Stimulated activated CD8-positive, alpha-beta memory T cell treated with anti-CD3 and anti-CD28 coated beads, Interleukin-4, amount 100 ng/mL, for 1 hour (primary cell): ENCODE measurements at places on chromosomes 6 and 20.

- DNase-seq = no peak
These were observed 12.9 kb downstream of the SLC17A9 start for GRCh38 chr20:62965363-62965771.

GRCh38 chr20:36613974-36614373 lies 8.4 kb downstream of the RAB5IF start:
- no peak for DNase-seq

DNA sequence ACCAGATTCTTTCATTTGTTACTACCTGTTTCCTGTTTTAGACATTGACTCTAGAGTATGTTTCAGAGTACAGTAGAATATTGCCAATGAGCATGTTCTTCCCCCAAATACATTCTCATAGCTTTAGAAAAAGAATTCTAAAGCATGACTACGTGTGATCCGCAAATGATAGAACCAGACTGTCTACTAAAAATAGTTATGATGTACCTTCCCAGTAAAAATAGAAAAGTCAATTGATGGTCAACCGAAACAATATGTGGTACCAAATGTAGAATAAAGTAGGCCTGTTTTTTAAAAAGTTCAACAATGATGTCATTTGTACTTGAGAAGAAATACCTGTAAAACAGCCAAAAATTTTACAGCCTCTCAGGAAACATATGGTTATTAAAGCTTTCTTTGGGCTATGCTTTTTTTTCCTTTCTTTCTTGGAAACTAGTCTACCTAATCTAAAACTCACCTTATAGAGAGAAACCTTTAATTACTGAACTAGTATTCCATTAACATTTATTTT lies 130.1 kb upstream of the MTHFD1L start:
- DNase-seq = no peak

- no peak for DNase-seq
These were observed 77.0 kb downstream of the FOXA2 start for GRCh38 chr20:22507240-22507961.

- no peak for DNase-seq
These were observed 30.9 kb upstream of the TULP1 start for GRCh38 chr6:35543459-35544193.

- DNase-seq = no peak
These were observed 17.1 kb downstream of the IFNGR1 start for GRCh38 chr6:137202078-137202477.

DNA sequence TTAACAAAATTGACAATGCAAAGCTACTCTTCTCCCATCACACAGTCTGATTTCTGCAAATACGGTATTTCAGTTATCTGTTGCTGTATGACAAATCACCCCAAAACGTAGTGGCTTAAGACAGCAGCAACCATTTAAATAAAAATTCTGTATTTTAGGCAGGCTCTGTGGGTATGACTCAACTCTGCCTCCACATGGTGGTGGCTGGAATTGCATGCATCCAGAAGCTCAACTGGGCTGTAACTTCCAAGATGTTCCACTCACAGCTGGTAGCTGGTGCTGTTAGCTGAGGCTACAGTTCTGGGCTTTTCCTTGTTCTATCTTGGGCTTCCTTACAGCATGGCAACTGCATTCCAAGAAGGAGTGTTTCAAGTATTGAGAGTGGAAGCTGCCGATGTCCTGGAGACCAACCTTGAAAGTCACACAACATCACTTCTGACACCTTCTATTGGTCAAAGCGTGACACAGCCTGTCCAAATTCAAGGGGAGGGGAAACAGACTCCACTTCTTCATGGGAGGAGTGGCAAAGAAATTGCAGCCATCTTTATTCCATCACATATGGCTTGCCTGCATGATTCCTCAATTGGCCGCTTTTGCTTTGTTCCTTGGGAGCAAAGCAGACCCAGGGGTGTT lies 39.7 kb upstream of the TULP1 start:
- peak; percentile 5 for DNase-seq

DNA sequence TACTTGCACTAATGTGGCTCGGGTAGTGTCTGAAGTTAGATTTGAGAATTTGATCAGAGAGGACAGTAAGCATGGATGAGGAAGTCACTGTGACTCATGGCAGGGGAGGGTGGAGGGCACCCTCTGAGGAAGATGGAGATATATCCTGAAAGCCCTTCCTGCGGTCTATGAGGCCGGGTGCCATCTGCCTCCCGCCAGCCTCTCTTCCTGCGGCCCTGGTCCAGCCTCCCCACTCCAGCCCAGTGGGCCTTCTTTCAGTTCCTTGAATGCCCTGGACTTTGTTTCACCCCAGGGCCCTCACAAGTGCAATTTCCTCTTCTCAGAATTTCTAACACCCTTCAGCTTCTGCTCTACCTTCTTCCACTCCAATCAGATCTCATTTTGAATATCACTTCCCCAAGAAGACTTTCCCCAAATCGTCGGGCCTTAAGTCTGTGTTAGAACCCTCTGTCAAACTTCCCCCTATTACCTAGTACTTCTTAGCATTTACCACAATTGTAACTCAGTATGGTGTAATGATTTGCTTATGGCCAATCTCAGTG lies 20.2 kb upstream of the TNFAIP3 start:
- no peak for DNase-seq

GRCh38 chr6:128271011-128271410 lies 249.4 kb downstream of the PTPRK start:
- no peak for DNase-seq

DNA sequence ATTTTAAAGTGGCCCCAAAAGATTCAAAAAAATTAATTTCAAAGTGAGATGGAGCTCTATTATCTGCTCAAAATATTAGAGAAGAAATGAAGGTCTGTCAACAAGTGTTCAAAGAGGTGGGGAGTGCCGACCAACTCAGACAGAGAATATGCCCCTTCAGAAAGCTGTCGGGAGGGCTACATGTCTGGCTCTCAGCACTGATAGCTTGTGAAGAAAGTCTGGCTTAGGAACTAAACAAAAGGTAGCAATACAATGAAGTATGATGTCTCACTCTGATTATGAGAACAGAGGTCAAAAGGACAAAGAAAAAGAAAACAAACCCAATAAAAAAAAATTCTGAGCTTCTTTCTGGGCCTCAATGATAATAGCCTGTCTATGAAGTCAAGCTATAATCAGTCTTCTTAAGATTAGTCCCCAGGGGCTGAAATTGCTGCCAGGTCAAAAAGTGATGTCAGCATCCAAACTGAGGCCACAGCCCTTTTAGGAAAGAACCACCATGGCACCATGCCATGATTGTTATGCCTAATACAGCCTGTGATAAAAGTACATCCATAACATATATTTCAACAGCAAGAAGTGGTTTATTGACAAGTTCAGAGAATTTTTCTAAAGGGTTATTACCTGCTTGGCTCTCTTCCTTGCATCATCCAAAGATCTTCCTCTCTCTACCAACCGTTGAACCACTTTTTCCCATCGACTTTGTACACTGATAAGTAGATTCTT lies 150.9 kb downstream of the DST start:
- DNase-seq = no peak

DNA sequence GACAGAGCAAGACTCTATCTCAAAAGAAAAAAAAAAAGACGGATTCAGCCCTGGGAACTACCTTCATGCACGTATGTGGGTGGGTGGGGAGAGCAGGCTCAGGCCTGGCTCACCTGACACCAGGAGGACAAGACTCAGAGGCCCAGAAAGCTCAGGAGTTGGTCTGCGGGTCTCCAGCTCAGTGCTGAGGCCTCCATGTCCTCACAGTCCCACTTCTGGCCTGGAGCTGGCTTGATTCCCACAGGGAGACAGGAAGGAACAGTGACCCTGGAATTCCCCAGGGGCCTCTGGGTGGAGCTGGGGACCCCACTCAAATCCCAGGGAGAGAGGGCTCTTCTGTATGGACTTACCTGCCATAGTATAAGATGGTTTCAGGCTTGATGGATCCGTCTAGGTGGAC lies 15.6 kb downstream of the ADA start:
- DNase-seq = no peak

GRCh38 chr20:32649697-32650400 lies 23.9 kb downstream of the C20orf203 start:
- no peak for DNase-seq

GRCh38 chr6:114075777-114076176 lies 104.8 kb upstream of the HDAC2 start:
- DNase-seq = no peak

- DNase-seq = no peak
These were observed 8.1 kb downstream of the RANBP9 start for GRCh38 chr6:13703496-13703895.

DNA sequence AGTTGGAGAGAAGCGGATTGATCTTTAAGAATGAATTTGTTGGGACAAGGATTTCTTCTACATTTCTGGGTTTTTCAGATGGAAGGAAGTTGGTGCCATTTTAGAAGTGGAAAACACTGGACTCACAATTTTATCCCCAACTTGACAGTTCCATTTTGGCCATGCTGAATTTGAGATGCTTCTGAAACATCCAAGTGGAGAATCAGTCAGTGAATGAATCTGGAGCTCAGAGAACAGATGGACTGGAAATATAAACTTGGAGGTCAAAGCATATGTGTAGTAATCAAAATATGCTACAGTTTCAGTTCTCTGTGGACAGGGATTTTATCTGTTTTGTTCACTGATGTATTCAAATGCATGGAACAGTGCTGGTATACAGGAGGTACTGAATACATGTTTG lies 89.9 kb downstream of the KCNQ5 start:
- no peak for DNase-seq

DNA sequence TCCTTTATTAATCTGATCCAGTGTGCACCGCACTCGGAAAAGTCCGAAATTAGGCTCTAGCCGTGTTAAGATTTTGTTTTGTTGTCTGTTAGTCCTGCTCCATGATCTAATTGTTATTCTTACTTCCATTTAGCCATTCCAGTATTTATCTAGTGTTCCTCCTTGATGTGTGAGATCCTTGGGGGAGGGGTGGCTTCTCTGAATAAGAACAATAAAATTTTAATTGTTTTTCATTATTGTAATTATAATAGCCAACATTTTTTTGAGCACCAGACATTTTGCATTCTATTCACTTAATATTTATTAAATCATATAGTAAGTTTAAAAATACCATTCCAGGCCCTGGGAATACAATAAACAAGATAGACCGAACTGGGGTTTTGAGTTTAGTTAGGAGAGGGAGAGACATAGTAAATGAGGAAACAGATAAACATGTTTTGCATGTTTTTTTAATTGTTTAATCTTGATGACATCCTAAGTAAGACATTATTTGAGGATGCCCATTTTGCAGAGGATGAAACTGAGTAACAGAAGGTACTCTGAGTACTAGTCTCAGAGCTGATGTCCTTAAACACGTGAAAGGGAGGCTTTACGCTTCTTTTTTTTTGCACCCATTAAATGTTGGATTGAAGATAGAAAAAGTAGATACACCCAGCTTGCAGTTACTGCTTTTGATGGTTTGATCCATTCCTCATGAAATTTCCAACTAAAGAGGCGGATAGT lies 1.2 kb downstream of the CBFA2T2 start:
- DNase-seq = no peak

GRCh38 chr6:10412461-10413261 lies 2.2 kb downstream of the TFAP2A start:
- no peak for DNase-seq

DNA sequence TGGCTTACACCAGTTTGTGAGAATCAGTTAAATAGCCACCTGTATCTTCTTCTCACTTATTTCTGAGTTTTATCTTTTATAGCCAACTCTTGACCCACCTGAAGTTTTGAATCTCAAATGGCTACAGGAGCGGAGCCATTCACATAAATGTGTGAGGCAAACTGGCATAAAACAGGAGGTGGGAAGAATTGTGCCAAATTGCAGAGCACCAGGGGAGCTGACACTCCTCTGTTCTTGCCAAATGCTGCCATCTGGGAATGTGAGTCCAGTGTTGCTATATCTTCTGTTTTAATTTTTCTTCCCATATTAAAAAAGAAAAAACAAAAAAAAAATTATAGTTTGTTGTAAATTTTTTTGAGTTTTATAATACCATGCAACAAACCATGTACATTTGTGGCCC lies 17.0 kb upstream of the RNF146 start:
- no peak for DNase-seq

DNA sequence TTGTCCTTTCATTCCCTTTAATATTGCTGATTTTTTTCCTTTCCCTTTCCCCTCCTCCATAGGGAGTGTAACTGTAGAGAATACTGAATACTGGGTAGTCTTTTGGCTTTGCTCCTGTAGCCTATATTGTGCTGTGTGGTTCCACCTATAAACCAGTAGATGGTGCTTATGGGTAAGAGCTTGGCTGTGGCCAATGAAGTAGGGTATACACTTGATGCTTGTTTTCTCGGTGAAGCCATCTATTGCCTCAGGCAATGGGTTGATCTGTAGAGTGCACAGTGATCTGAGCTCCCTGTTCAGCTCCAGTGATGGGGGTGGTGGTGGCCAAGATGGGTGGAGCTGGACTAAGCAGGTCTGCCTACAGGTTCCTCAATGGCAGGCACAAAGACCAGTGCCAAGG lies 203.3 kb upstream of the IMPG1 start:
- no peak for DNase-seq

DNA sequence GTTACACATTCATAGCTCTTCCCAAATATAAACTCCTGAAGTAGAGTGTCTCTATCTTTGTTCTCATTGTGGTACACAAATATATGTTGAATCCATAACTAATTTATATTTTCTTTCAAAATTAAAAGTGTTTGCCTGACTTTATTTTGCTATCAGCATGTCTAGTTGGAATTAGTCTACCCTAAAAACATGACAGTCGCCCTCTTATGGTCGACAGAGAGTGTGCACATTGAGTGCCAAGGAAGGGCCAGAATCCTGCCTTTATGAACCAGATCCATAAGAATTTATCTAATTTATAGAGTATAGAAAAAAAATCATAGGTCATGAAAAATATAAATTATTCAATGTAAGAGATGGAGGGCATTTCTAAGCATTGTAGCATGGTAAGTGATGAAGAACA lies 12.3 kb upstream of the DEFB112 start:
- no peak for DNase-seq

- DNase-seq = no peak
These were observed 14.0 kb downstream of the MUCL3 start for GRCh38 chr6:30954631-30955366.

DNA sequence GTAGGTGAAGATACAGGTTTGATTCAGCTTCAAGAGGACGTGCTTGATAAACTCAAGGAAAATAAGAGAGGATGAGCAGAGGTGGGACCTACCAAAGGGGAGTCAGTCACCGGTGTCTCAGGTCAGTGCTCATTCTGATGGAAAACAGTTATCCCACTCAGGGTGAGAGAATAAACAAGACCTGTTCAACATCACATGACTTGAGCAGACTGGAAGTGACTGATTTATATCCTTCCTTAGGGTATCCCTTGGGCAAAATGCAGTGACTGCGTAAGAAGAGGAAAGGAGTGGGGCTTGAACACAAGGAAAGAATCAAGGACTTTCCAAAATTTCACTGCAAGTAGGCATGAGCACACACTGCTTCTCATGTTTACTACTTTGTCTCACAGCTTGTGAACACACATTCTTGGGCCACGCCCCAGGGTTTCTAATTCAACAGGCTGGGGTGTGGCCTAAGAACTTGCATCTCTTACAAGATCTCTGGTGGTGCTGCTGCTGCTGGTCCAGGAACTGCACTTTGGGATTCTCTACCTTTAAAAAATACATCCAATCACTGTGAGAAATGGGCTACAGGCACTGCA lies 11.6 kb downstream of the CST3 start:
- no peak for DNase-seq

- no peak for DNase-seq
These were observed 256.5 kb upstream of the PRND start for GRCh38 chr20:4465212-4465611.

- no peak for DNase-seq
These were observed 397 bp downstream of the WDR27 start for GRCh38 chr6:169701311-169701953.
